Substantia nigra (tissue), 51 donors: ENCODE measurements at places on chromosomes 7 and 10.

DNA sequence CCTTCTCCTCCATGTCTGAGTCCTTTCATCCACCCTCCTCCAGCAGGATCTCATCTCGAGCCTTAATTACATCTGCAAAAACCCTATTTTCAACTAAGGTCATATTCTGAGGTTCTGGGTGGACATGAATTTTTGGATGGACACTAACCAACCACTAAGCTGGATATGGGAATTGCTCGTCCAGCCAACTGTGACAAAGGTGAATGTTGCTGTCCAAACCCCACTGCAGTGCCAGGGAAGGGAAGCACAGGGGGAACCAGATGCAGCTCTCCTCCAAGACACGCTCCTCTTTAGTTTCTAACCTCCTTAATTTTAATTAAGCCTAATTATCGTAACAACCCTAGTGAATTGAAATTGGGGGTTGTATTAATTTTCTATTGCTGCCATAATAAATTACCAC lies 65.1 kb upstream of the EBF3 start:
- no peak for DNase-seq

- no peak for DNase-seq
Observed at GRCh38 chr10:109914966-109915365, 8.3 kb downstream of the XPNPEP1 start.

DNA sequence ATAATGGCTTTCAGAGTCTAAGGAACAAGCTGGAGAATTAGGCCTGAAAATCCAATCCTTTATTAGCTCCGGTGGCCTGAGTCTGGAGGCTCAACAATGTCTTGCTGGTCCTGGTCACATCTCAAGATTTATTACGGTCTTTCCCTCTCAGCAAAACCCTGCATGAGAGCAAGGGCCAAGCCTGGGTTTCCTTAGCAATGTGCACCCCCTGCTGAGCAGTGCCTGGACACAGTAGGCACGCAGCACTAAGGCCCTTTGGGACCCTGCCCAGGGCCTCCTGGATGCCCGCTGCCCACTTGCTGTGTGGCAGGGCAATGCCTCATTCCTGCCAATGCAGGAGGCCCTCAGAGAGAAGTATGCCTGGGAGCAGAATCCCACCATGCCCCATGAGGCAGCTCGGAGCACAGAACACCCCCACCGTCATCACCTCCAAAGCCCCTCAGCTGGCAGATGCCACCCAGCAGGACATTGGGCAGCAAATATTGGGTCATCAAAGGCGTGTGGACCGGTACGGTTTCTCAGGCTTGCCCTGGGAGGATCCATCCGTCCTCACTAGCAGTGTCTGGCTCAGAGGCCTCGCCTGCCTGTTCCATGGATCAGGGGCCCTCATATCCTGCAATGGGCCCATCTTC lies 156.4 kb downstream of the OAT start:
- DNase-seq: peak; percentile 5

DNA sequence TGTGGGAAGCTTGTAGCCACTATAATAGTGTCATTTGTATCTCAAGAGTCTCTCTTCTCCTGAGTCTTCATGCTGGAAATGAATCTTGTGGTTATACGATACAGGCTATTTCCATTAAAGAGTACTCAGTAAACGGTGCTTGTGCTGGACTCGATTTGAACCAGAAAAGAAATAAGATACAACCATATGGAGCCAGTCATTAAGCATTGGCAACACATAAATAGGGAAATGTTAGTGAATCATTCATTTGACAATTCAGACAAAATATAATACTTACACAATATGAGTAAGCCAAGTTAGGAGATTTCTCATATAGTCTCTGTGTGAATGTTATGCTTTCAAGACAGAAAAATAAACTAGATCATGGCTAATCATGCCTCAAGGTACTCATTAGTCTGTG lies 356.8 kb downstream of the PLXDC2 start:
- DNase-seq: no peak

DNA sequence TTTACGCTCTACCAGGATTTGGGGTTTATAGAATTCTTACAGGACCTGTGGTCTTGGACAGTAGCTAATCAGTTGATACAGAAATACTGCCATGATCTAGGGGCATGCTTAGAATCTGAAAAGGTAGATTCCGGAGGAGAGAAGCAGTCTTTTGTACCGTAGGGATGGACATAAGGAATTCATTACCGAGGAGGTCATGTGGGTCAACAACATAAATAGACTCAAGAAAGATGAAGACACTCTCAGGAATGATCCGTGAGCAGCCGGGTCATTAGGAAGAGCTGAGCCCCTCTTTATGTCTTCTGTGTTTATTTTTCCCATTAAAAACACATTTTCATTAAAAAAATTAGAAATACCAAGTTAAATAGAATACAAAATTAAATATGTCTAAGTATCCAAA lies 160.1 kb upstream of the TNS3 start:
- DNase-seq: no peak

DNA sequence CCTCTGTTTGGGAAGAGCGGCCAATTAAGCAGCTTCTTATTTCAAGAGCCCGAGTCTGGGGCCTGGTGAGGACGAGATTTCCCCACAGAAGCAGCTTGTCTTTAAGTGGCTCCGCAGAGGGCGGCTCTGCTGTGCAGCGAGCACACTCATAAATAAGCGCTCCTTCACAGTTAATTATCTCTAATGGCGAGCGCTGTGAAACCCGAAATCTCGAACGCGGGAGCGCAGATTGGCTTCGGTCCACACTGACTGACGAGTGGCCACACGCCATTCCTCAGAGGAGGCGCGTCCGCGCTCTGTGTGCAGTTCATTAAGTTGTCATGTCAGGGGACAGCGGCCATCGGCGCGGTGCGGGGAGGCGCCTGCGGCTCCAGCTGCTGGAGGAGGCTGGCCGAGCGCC lies 560.9 kb downstream of the DNAJB6 start:
- no peak for DNase-seq

DNA sequence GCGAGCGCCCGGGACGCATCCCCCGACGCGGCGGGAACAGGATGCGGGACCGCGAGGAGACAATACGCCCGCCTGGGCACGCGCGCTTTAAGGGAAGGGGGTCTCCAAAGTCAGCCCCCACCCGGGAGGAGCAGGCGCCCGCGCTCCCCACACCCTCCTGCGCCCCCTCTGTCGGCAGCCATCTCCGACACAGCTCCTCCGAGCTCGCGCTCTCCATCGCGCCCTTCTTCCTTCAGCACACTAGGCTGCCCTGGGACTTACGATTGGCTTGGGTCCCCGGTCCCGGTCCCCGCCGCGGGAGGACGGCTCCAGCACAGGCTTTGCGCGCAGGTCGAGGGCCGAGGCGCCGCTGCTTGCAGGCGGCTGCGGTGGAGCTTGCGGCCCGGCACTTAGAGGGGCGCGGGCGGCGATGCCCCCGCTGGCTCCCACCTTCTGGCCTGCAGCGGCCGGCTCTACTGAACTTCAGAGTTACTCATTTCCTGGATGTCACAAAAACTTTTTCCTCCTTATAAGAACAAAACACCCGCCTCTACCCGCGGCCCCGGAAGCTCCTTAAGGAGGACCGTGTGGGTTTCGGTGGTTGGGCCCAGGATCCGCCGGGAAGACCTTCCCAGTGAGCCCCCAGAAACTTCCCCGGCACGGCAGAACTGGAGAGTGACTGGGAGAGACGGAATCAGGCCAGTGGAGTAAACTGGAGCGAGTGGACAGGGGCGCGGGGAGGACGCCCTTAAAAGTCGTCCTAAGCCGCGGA lies at the start of gene ITPRIP:
Gene ITPRIP (minus strand): TSS at position 481 of the 751 bp plus-strand sequence. CDS start 22,414 bp downstream, outside the sequence.
- no peak for DNase-seq

DNA sequence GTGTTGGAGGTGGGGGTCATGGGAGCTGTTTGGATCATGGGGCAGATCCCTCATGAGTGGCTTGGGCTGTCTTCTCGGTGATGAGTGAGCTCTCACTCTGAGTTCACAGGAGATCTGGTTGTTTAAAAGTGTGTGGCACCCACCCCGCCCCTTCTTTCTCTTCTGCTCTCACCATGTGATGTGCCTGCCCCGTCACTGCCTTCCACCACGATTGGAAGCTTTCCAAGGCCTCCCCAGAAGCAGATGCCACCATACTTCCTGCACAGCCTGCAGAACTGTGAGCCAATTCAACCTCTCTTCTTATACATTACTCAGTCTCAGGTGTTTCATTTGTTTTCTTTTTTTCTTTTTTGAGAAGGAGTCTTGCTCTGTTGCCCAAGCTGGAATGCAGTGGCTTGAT lies 170.0 kb downstream of the PTPN20 start:
- DNase-seq: no peak

- no peak for DNase-seq
Observed at GRCh38 chr10:19843487-19843886, 27.3 kb downstream of the PLXDC2 start.

GRCh38 chr7:104450861-104451260 lies 122.5 kb downstream of the LHFPL3 start:
- DNase-seq: no peak

DNA sequence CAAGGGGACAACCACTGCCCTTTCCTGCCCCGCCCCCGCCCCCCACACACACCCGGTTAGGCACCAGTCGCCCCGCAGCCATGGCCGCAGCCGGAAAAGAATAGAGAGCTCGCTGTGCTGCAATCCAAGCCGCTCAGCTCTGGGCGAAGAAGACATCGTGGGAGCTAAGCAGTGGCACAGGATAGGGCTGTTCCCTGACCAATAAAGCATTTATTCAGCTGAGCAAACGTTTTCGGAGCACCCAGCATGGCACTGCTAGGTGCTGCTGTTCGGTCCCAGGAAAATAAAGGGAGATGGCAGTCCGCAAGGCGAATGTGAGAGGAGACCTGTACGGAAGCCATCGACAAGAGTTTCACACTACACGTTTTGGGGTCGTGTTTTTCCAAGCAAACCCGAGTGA lies 18.3 kb downstream of the SKIDA1 start:
- no peak for DNase-seq

DNA sequence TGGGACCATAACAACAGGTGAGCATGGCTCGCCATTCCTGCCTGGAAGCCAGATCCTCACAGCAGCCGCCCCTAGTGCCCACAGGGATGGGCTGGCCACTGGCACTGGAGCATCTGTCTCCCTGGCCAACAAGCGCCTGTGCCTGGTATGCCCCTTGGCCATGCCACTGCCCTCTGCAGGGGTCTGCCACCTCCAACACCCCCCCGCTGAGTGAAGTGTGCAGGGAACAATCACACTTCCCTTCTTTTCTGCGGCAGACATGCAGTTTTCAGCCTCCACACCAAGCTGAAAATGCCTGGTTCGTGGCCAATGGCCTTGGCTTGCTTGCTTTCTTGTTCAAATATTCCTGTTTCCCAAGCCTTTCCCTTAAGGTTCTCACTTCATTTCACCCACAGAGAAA lies 50.7 kb downstream of the HSPA12A start:
- DNase-seq: peak; percentile 15

DNA sequence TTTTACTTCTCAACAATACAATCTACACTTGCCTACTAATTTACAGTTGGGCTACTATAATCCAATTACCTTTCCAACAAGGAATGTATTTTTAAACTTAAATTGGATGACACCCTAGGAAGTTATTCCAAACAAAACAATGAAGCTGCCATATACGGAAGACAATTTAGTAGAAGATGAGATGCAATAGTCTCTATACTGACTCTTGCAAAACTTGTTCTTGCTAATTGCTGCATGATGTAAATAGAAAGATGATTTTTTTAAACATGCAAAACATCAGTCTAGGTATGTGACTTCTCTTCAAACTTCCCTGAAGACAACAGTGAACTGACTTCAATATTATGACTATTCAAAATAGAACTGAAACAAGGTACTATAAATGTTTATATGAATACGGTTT lies 17.6 kb downstream of the NT5C3A start:
- DNase-seq: no peak

GRCh38 chr7:100799037-100799896 lies 28.1 kb downstream of the EPHB4 start:
- no peak for DNase-seq

DNA sequence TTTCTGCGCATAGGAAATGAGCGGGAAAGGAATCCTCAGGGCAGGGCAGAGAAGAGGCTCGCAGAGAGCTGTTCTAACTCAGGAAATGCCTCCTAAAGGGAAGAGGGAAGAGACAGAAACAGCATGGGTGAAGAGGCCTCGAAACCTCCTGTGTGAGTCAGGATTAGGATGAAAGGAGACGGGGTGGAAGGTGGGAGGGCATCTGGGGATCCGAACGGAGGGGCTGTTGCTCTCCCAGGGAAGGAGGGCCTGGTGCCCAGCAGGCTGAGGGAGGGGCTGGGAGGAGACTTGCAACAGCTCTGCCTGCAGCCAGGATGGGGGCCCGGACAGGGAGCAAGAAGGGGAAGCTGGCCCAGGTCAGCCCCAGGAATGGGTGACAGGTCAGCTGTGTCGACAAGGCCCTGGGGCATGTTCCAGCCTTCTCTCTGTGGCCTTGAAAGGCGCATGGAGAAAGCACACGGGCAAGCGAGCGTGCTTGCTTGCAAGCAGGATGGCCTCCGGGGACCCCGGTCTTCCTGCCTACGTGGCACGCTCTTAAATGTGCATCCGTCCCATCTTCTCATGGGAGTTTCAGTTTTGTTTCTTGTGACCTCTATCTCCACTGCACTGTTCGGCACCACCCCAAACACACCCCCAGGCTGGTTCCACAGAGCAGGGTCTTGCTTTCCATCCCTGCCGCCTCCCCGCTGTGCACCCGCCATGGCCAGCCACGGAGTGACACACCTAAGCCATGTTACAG lies 63.5 kb downstream of the HIPK2 start:
- no peak for DNase-seq

GRCh38 chr7:128454808-128455542 lies 703 bp upstream of the HILPDA start:
- DNase-seq: no peak

DNA sequence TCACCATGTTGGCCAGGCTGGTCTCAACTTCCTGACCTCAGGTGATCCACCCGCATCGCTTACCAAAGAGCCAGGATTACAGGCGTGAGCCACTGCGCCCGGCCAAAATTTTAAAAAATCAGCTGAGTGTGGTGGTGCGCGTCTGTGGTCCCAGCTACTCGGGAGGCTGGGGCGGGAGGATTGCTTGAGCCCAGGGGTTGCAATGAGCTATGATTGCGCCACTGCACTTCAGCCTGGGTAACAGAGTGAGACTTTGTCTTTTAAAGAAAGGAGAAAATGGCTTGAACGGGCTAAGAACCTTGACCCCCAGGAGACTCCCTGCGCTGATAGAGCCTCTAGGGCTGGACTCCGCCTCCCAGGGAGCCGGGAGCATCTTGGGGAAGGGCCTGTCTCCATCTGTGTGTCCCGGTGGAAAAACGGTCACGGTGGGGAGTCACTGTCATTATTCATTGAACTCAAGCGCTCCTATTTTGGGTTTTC lies 760 bp upstream of the KCTD7 start:
- no peak for DNase-seq

GRCh38 chr7:155227788-155228458 lies 69.8 kb upstream of the INSIG1 start:
- DNase-seq: no peak

GRCh38 chr7:4642468-4643203 lies 39.5 kb upstream of the FOXK1 start:
- no peak for DNase-seq

- DNase-seq: no peak
Observed at GRCh38 chr10:27857616-27858015, 112.0 kb upstream of the MKX start.

GRCh38 chr7:39091145-39091544 lies 113.4 kb downstream of the POU6F2 start:
- DNase-seq: no peak

DNA sequence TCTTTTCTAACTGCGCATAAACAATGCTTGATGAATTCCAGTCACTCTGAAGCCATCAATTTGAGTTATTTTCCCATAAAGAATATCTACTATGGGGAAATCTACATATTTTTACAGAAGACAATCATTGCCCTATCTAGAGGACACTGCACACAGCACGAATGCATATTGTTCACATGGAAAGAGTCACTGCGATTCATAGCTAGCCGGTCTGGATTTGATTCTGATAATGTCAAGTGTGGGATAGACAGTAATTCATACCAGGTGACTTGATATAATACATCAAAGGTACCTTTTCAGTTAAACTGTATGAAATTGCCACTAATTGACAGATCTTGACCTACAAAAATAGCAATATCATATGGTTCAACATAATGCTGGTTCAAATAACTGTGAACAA lies 255.7 kb downstream of the THSD7A start:
- DNase-seq: no peak
